EH (cell line): ENCODE measurements at places on chromosomes 4 and X.

DNA sequence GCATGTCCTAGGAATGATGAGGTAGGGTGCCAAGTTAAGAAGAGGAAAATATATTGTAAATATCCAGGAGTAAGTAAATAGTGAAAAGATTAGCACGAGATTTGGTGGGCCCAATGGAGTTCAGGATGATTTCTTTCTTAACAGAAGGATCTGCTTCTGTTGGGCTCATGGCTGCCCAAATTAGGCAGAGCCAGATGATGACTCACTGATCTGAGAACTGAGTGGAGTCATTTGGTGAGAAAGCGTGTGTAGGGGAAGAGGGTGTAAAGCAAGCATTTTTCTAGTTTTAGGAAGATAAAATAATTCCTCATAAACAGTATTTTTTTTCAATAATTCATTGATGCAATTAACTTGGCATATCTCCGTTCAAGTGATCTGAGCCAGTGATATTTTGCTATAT, 1.6 kb downstream of the TBX22 start:
- no peak for DNase-seq

DNA sequence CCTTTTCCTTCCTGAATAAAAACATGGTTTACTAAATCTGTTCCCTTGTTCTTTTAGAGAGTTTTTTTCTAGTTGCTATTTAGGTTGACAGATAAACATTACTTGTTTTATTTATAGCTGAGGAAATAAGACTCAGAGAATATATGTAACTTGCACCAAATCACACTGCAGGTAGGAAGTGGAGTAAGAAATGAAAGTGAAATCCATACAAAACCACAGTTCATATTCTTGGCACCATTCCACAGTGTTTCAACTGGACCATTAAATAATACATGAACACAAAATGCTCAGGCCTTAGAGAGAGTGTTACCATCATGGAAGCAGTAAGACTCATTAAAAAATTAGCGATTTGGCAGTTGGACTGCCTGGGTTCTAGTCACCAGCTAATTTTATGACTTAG, 326.9 kb upstream of the SLIT2 start:
- DNase-seq = peak; percentile 4

DNA sequence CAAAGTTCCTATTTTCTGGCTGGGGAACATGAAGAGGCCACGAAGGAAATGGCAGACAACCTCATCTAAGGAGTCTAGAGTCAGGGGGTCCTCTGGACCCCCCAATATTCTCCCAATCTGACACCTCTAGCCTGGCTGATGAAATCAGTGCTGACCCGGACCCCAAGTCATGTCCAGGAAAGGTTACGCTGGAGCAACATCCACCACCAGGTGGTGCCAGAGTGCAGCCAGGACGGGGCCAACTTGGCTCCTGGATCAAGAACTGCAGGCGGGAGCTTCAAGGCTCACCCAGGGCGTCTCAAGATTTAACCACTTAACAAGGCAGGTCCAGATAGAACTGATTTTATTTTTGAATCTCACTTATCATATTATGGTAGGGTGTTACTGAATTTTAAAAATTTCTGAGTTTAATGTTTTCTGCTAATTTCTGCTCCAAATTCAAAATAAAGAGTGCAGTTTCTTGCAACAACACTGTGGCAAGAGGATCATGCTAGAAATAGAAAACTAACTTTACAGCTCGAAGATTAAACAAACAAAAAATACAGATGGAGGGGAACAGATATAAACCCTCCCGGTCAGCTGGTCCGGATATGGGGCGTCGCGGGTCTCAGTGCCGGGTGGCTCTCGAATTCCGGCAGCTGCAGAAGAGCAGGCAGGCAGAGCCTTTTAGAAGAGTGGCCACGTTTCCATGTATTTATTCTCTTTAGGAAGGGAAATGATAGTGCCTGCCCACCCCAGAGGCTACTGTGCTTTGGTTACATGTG, 135.5 kb downstream of the AFAP1 start:
- peak; percentile 78 for DNase-seq

DNA sequence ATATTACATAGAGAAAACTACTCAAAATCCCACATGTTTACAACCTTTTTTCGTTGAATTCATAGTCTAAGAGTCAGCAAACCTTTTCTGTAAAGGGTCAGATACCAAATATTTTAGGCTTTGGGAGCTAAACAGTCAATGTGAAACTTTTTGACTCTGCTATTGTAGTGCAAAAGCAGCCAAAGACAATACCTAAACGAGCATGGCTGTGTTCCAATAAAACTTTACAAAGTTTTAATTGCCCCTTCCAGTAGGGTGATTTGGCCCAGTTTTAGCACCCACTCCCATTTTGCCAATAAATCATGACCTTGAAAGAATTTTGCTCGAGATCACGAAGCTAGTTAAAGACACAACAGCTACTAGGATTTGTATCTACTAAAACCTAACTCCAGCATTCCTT, 147.2 kb downstream of the ANKRD50 start:
- no peak for DNase-seq

- no peak for DNase-seq
Measured at GRCh38 chrX:135009838-135010237, 12.5 kb downstream of the RTL8B start.

GRCh38 chrX:8849945-8850344, 48.8 kb upstream of the FAM9A start:
- DNase-seq = no peak

- DNase-seq = peak; percentile 5
Measured at GRCh38 chrX:132165651-132166050, 37.8 kb upstream of the FRMD7 start.

DNA sequence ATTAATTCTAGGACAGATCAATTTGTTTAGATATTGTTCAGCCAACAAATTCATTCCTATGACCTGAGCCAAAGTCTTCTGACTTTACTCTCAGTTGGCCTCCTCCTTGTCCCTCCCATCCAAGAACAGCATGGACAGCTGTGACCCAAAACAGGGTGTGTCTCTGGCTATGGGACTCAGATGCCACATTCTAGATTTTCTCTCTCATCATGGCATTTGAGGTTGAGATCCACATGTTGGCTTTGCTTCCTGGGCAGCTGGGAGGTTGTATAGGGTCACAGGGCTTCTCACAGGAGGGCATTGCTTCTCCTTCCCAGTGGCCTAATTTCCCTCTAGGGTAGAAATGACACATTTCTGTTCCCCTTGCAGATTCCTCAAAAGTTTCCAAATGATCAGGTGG, 22.6 kb upstream of the EGF start:
- DNase-seq = no peak

DNA sequence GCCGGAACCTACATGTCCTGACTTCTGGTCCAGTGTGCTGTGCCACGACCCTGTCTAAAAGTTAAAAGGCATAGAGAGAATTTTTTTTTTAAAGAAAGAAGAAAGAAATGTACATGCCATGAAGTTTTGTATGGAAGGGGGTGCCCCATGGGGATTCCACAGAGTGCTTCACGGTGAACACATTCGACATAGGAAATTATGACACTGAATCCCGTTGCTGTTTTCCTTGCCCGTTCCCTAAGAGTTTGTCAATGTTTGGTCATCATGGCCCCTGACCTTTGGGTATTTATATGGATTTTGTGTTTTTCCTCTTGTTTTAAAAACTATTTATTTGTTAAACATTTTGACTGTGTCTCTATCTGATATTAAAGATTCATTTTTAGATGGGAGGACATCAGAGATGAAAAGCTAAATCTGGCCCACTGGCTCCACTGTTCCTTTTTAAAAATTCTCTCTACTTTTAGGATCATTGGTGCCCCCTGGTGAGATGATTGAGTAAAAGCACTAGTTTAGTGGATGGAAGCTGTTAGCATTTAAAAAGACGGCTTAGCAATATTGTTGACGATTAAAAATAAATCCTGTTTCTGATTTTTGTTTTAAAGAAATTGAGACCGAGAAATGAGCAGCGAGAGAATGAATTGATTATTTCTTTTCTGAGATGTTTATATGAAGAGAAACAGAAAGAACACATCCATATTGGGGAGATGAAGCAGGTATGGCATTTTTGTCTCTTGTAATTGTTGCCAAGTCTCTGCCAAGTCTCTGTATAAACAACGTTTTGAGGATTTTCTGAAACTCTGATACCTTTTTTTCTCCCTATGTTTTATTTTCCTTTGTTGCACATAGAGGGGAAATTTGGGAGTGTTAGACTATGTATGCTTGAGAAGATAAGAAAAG, 75.0 kb downstream of the PTTG2 start:
- DNase-seq = peak; percentile 70

DNA sequence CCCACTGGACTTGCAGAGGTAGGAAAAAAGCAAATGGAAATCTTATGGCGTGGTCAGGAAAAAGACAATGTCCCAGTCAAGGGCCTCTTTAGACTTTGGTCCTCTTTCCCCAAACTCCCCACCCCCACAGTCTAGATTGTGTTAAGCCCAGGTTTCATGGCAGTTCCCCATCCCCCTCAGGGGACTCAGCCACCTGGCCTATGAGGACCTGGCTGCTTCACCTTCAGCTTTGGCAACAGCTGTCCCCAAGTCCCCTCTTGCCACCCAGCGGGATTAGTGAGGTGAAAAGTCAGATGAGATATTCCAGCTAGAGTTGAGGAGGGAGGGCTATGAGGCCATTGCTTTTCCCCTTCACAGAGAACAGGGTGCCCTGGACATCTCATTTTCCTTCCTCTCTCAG, 457 bp downstream of the RIPPLY1 start:
- no peak for DNase-seq

- DNase-seq = no peak
Measured at GRCh38 chrX:33908898-33909297, 223.2 kb downstream of the FAM47A start.

DNA sequence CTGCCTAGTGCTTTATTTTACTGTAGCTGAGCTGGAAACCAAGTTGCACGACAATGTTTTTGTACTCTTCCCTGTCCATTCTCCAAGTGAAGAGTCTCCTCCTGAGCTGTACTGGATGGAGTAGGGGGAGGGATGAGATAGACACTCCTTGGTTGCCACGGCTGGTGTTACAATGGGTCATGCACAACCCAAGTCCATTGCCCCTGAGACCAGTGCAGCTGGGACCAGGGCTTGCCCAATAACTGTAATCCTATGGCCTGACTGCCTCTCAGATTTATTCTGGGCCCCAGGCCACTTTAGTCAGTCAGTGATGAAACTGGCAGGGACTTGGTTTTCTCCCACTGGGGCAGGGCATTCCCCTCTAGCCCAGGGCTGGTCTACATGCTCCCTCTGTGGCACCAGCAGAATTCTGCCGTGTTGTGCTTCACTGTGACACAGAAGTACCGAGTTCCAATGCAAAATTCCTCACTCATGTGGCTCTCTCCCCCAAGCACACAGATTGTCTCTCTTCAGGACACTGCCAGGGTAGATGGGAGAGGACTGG, 203.3 kb upstream of the PCDH18 start:
- no peak for DNase-seq

- DNase-seq = peak; percentile 68
Measured at GRCh38 chr4:139603576-139604410, 47.8 kb upstream of the SETD7 start.

DNA sequence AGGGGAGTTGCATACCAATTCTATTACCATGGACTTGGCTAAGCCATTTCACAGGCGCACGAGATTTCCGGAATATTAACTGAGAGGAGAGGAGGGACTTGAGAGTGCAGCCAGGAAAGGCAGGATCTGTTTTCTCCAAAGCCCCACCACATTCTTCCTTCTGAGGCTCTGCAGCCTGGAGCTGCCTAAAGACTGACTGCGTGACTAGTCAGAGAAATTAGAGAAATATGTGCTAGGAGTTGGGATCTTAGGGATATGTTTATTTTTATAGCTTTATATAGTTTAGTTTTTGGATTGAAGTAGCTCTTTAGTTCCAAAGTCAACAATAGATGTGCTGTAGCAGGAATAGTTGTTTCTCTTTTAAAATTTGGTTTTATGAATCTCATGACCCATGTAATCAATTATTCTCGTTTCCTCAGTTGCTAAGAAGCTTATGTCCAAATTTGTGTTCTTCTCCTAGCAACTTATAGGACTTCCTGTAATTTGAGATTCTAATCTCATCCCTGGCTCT, 300.1 kb upstream of the DDX53 start:
- peak; percentile 71 for DNase-seq

DNA sequence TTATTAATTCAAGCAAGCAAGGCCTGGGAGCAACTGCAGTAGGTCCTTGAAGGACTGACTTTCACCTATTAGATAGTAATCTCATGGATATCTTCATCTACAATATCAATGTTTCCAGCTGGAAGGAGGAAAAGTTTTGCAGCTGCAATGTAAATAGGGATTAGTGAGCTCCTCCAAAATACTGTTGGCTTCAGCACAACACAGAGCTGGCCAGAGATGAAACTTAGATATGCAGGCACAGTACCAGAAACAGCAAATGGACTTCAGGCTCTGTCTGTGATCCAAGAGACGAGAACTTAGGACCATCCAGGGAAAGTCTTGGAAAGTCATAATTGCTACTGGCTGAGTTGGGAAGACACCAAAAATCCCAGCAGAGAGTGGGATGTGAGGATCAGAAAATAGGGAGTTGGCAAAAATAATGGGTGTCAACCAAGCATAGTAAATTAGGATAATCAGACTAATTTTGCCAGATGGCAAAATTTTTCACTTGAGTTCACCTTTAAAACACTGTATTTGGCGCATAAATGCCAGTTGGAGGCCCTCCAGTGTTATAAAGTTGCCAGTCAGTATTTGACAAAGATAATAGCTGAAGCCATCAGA, 57.5 kb downstream of the PARM1 start:
- DNase-seq = no peak

DNA sequence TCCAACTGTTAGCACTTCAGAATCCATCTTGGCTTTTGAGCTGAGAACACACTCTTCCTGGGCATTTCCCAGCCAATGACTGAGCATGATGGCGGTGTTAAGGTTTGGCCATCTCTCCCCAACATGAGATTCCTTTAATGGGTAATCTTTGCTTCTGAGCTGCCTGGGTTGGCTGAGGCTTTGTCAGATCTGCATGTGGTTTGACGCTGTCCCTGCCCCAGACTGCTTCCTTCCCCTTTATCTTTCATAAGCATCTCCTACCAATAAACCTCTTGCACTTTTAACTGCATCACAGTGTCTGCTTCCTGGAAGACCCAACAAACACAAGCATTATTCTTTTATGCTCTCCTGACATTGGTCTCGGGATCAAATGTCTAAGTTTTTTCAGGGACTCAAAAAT, 31.5 kb upstream of the DIPK2B start:
- DNase-seq = no peak

DNA sequence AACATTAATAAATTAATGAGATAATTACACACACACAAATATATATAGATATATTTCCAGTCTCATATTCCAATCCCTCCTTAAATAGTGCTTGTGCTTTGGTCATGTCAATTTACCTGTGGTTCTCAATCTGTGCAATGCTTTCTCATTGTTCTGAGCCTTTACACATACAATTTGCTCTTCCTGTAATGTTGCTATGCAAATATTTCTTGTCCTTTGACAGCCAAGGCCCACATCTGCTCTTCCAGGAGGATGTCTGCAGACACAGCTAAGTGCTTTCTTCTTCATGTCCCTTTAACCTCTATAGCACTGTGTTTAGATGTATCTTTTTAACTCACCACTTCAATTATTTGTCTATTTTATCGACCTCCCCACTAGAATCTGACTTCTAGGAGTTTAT, 67.3 kb upstream of the RAPGEF2 start:
- DNase-seq = no peak

- no peak for DNase-seq
Measured at GRCh38 chr4:53779025-53779424, 187.7 kb upstream of the LNX1 start.

- no peak for DNase-seq
Measured at GRCh38 chrX:41131766-41132165, 46.5 kb downstream of the USP9X start.
